ENCODE measurements at places on chromosomes 16 and 17.

DNA sequence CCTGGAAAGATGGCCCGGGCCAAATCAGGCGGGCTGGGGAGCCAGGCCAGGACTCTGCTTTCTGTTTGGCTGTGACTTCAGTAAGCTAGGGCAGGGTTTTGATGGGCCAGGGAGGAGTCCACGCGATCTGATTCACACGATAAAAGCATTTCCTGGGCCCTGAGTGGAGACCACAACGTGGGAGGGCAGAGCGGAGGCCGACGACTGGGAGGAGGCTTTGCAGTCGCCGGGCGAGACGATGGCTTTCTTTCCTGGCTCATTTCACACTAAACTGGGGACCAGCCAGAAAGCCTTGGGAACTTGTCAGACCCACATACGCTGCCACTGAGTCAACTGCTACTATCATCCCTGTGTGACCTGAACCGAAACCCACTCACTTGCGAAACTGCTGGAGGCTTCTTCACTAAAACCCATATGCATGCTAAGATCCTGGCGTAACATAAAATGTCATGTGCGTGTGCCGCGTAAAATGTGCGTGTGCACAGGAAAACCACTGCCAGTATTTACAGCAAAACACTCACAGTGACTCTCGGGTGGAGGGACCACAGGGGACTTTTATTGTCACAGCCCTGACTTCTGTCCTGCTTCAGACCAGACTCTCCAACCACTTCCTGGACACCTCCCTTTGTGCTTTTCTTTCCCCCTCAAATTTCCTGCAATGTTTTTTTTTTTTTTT is 14.2 kb upstream of the RHBDF2 start:
- DNase-seq, result peak; percentile 63

DNA sequence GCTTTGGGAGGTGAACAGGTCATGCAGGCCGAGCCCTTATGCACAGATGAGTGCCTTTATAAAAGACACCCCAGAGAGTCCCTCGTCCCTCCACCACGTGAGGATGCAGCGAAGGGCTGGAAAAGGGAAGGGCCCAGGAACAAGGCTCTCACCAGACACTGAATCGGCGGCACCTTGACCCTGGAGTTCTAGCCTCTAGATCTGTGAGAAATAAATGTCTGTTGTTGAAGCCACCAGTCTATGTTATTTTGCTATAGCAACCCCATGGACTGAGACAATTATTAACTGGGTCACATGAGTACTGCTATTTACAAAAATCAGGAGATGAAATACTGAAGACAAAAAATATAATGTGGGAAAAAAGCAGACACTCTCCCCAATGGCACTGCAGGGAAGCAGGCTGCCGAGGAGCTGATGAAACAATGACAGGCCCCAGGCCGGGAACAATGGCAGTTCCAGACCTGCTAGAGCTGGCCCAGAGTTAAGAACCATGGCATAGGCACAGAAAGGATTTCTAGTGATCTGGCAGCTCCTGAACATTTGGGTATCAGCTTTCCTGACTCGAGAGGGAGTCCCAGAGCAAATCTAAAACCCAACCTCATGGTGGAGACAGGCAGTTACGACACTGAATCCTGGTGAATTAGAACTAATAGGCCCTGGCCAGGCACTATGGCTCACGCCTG is 17.8 kb upstream of the GGA2 start:
- no peak for DNase-seq

DNA sequence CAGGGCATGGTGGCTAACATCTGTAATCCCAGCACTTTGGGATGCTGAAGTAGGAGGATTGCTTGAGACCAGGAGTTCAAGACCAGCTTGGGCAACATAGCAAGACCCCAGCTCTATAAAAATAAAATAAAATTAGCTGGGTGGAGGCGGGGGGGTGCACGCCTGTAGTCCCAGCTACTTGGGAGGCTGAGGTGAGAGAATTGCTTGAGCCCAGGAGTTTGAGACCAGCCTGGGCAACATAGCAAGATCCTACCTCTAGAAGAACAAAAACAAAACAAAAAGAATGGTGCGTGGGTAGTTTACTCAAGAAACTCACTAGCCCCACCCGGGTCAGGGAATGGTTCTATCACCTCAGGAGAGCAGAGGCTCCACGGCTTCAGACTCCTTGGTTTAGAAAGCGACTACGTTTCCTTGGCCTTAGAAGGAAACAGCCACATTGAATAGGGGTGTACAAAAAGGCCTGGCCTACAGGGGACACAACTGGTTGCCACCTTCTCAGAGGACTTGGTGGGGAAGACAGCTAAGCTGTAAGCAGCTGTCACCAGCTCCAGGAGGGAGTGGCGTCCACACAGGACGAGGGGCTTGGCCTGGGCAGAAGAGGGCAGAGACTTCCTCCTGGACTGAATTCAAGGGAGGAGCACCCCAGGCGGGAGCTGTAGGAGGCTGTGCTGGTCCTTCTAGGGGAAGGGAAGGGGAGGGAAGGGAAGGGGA is 716 bp downstream of the TK1 start:
- DNase-seq, result no peak

GRCh38 chr17:35521150-35521549 is 16.3 kb downstream of the SLFN12L start:
- DNase-seq, result no peak

- peak; percentile 71 for DNase-seq
Measured at GRCh38 chr17:37358830-37359681, 16.7 kb upstream of the C17orf78 start.

DNA sequence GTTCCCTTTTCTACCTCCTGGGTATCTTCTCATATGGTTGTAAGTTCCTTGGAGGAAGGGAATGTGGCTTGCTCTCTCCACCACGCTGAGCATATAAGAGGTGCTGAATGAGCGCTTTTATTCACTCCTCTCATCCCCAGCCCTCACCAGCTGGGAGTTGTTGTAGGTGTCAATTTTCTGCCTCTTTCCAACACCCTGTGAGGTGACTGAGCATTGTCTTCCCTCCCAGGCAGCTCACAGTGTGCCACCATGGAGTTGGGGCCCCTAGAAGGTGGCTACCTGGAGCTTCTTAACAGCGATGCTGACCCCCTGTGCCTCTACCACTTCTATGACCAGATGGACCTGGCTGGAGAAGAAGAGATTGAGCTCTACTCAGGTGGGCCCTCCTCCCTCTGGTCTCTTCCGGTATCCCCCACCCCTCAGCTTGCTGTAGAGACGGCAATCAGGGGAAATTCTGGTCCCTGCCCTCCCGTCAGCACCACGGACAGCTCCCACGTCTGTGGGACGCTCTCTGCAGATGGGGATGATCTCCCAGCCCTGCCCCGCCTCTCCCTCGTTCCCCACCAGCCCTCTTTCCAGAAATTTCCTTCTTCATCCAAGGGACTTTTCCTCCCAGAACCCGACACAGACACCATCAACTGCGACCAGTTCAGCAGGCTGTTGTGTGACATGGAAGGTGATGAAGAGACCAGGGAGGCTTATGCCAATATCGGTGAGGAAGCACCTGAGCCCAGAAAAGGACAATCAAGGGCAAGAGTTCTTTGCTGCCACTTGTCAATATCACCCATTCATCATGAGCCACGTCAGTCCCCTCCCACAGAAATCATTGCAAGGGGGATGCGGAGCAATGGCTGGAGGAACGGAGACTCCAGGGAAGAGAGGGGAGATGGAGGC is 18.3 kb downstream of the CIITA start:
- peak; percentile 22 for DNase-seq

GRCh38 chr17:74304184-74304583 is 21.8 kb upstream of the KIF19 start:
- no peak for DNase-seq

- no peak for DNase-seq
Measured at GRCh38 chr16:87685405-87685755, 80.4 kb downstream of the KLHDC4 start.

- no peak for DNase-seq
Measured at GRCh38 chr16:3945751-3946603, 65.5 kb upstream of the CREBBP start.

DNA sequence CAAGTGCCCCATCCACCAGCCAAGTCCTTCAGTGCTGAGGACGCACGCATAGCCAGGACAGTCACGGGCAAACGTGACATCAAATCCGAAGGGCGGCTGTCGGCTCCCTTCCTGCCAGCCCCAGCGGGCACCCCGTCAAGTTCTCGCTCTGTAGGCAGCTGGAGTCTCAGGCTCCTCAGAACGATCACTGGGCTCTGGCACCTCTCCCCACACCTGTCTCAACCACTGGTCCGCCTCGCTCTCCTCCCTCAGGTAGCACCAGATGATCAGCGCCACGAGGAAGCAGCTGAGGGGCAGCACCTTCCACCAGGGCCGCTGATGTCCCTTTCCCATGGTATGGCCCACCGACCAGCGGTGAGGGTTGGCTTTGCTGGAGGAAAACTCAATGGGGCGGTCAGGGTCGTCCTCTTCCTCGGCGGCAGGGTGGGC is 422 bp downstream of the UQCC4 start:
- DNase-seq, result no peak

DNA sequence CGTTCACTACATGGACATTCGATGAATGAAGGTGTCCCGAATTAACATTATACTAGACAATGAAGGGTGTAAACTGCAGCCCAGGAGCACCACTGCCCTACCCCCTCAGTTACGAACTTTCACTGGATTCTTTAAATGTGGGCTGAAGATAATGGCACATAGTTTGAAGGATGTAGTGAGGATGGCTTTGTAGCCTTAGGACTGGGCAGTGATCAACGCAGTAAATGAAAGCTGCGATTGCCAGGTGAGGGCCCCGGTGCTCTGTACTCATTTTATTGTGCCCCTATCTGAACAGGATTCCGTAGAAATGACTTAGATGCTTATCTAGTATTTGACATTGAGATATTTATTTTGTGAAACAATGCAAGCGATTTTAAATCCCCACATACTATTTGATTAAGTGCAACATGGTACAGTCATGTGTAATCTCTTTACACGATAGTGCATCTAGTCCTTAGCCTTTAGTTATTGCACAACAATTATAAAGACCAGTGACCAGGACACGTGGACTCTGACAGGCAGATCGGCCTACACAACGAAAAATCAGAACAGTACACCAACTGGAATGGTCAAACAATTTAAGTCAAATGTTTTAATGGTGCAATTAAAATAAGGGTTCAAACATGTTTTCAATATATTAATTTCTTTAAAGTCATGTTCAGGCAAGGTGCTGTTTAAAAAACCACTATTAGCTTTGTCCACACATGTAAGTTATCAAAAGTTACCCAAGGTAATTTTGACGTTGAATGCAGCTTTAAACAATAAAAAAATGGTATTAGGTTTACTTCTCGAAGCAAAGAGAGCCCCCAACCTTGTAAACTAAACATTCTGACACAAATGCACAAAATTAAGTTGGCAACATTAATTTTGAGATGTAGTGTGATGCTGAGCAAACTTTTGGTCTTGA is 17.4 kb upstream of the ERN1 start:
- no peak for DNase-seq

- no peak for DNase-seq
Measured at GRCh38 chr16:28063591-28064061, at the start of gene GSG1L. TSS of gene GSG1L (minus strand) at chr16:28063714. CDS start at chr16:28063424, 290 bp downstream.

- no peak for DNase-seq
Measured at GRCh38 chr17:55314061-55314783, 49.5 kb downstream of the HLF start.

GRCh38 chr17:6325741-6326140 is 109.2 kb downstream of the AIPL1 start:
- no peak for DNase-seq

GRCh38 chr17:9676820-9677310 is 31.5 kb downstream of the USP43 start:
- DNase-seq, result no peak

- DNase-seq, result no peak
Measured at GRCh38 chr16:21590796-21591195, 8.6 kb upstream of the METTL9 start.

- DNase-seq, result no peak
Measured at GRCh38 chr17:7774055-7774521, 56.5 kb downstream of the DNAH2 start.

- DNase-seq, result no peak
Measured at GRCh38 chr17:35543856-35544255, 6.4 kb upstream of the SLFN12L start.

- no peak for DNase-seq
Measured at GRCh38 chr16:74431516-74431915, 10.2 kb upstream of the CLEC18B start.

- DNase-seq, result no peak
Measured at GRCh38 chr17:79943347-79944241, 92.1 kb downstream of the TBC1D16 start.

DNA sequence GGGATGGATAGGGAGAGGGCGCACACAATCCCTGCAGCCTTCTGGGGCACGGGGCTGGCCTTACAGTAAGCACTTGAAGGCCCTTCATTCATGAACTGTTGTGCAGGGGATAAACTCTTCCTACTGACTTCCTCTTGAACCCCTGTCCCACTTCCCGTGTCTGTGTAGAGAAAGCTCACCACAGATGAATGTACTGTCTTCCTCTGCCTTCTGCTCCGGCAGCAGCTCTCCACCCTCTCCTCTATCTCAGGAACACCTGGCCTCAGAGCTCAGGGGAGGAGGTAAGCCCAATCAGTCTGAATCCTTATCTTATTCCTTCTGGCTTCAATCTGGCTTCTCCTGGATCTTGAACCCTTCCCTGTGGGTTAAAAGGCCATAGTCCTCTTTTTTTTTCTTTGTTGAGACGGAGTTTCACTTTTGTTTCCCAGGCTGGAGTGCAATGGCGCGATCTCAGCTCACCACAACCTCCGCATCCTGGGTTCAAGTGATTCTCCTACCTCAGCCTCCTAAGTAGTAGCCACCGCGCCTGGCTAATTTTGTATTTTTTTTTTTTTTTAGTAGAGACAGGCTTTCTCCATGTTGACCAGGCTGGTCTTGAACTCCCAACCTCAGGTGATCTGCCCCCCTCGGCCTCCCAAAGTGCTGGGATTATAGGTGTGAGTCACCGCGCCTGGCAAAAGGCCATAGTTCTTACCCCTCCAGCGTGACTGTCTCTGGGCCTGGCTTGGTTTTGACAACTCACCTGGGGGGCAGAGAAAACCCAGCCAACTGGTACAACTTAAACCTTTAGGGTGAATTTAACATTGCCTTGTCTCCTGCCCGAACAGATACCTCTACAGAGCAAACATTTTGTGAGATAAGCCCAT is 7.2 kb upstream of the SLC52A1 start:
- no peak for DNase-seq

DNA sequence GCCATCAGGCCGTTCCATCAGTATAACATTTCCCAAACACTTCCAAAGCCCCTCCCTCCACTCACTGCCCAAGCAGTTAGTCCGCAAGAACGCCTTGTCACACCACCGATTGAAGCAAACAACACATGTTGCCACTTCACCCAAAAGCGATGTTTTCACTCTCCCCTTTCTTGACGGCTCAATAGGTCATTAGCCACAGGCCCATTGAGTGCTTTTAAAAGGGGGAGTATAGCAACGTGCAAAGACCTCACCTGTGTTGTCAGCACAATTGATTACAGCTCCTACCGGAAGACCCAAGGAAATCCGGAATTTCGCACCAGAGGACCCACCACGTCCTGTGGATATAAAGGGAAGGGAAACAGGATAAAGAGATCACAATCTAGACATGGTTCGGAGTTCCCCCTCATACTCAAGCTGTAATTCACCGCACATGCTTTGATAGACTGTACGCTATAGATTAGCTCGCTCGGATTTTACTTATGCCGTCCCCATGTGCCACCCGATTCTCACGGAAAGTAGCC is 690 bp downstream of the RPL23 start:
- DNase-seq, result no peak

GRCh38 chr16:3690980-3691720 is 26.2 kb downstream of the TRAP1 start:
- no peak for DNase-seq

- no peak for DNase-seq
Measured at GRCh38 chr17:66445229-66445628, 142.8 kb downstream of the PRKCA start.

Measured in activated T-cell treated with anti-CD3 and anti-CD28 coated beads for 1 hour (primary cell).